Fibroblast of skin of left quadriceps (primary cell): ENCODE measurements at places on chromosomes 5 and 9.

GRCh38 chr5:56335212-56335611 lies 102.1 kb upstream of the ANKRD55 start:
- DNase-seq: no peak

DNA sequence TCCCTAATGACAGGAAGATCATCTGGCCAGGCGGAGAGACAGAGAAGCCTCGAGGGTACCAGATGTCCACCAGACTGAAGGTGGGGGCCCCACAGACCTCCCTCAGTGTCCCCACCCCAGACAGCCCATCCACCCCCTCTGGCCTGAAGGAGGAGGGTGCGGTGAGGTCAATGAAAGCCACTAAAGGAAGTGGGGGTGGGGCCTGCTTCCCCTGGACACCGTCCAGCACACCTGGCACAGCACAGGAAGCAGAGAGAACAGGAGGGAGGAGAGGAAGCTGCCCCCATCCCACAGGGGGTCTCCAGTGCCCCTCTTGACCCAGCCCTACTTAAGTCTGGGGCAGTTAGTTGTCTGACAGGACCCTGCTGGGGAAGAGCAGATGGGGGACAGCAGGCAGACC lies 11.2 kb downstream of the LRRC26 start:
- no peak for DNase-seq

DNA sequence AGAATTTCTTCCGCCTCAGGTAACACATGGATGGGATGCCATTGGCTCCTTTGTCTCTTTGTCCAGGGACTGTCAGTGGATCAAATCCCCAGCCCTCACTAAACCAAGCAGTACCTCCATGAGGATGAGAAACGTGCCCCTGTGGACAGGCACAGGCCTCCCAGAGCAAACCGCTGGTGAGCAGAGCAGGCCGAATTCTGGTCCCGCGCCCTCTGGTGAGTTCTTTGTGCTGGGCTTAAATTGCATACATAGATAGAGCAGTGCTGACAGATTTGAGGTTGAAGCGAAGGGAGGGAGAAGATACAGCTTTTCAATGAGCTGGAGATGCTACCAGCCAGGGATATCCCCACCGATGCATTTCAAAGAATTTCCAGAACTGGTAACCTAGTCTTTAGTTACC lies 143.8 kb downstream of the HSD17B3 start:
- DNase-seq: no peak

DNA sequence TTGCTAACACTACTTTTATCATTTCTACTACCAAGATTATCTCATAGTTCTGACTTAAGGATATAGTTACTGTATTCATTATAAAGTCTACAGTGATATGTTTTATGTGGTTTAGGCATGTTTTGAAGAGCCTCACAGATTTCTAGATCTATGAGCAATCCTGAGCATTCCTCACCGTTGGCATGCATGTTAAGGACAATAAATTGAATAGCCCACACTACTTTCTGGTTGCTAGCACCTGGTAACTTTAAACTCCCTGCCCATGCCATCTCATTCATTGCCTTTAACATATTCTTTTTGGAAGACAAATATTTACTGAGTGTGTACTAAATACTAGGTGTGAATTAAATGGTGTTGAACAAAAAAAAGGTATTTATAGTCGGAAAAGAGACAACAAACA lies 868.1 kb upstream of the CDH9 start:
- no peak for DNase-seq

DNA sequence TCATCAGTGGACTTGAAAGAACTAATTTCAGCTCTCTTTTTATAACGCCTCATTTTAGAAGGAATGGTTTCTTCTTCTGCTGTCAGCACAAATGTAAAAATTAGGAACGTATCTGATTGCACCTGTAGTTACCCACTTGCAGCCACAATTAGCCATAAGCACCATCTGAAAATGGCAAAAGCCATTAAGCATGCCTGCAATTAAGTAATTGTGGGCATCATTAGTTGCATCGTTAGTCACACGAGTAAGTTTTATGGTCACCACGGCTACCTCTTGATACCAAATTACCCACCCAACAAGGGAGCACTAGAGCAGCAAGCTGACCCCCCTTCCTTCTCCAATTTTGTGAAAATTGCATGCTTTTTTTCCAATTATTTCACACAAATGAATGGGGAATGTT lies 25.8 kb upstream of the SLC44A1 start:
- DNase-seq: no peak

DNA sequence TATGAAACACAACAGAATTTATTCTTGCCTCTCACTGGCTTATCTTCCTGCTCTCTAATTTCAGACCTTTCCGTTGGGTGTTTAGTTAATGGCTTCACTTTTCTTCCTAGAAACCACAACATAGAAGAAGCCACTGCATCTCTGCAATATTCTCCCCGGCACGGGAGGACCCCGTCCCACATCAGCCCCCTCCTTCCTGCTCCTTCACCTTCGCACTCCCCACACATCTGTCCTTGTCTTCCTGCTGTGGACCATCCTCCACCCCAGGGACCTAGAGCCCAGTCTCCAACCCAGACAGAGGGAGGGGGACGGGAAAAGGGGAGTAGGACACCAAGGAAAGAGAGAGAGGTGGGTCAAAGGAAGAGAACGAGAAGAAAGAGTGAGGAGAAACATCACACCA lies 1.4 kb downstream of the OR2V1 start:
- DNase-seq: no peak

DNA sequence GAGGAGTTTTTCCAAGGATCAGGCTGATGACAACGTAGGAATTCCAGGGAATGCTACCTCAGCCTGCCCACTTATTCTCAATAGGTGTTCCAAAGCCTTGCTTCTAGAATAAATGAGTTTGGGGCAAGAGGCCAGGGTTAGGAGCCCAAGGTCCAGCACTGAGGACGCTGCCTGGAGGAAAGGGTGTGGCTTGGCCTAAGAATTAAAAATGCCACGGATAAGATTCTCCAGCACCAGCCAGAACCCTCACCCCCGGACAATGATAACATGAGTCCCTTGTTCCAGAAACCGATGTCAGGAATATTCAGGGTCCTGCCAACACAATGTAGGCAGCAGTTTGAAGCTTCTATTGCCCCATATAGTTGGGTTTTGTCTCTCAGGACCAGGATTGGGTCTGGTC lies 7.6 kb downstream of the SPRY4 start:
- no peak for DNase-seq

- DNase-seq: no peak
Observed at GRCh38 chr5:172264815-172265395, 18.7 kb downstream of the UBTD2 start.

- DNase-seq: no peak
Observed at GRCh38 chr5:109247986-109248385, 161.8 kb downstream of the PJA2 start.

- DNase-seq: no peak
Observed at GRCh38 chr9:96089452-96090085, 212.4 kb downstream of the HSD17B3 start.

- no peak for DNase-seq
Observed at GRCh38 chr5:73637565-73637964, 11.6 kb downstream of the ARHGEF28 start.

GRCh38 chr9:34256104-34256503 lies 73.0 kb downstream of the KIF24 start:
- DNase-seq: no peak

GRCh38 chr9:112852741-112853504 lies 37.8 kb downstream of the SLC46A2 start:
- no peak for DNase-seq

DNA sequence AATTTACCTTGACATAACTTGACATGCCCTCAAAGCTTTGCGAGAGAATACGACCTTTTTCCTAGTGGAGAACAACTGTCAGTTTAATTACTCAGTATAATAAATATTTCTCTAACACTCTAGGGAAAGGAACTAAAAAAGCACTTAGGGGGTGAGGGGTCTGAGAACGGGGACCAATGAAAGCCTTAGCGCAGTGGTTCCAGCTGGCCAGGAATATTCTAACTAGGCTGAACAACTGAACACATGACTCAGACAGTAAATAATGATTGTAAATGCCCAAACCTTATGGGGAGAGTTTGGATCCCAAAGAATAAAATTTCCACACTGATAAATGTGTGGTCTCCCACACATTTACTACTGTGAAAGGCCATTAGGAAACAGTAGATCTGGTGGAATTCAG lies 14.9 kb downstream of the MYO10 start:
- no peak for DNase-seq

DNA sequence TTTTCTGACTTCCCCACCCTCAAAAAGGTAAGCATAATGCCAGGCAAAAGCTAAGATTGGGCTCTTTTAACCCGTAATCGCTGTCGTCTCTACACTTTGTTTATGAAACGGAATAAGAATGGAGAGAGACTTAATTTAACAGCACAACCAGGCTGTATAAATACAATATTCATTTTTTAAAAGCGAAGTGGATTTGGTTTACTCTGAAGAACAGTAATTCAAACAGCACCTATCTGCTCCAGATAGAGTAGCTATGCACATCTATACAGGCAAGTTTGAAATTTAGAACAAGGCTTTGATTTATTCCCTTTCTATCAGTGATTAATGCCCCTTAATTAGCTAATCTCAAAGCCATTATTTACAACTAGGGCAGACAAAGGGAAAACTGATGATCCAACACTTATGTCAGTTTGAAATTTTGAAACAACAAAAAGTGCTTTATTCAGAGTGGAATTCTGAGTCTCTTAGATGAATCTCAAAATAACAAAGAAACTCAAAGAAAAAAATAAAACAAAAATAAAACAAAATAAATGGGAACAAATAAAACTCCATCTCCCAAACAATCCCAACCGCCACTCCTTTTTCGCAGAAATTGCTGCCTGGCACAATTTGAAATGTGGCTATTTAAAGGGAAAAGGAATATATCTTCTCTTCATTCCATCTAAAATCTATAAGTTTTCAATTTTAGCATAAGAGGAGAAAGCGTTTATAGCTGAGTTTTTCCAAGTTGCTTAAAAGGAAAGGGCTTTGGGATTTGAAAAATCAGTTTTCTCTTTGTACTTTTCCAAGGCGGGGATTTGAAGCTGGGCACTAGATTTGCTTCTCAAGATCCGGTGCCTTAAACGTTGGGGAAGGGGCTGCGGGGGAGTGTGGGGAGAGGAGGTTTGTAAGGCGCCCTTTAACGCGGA lies 298.6 kb downstream of the PARP8 start:
- DNase-seq: no peak

- peak; percentile 96 for DNase-seq
Observed at GRCh38 chr9:96418083-96418919, at the start of gene ZNF367. Gene ZNF367, minus strand, starts transcription at chr9:96418370. Its CDS starts 338 bp downstream, at chr9:96418032.

DNA sequence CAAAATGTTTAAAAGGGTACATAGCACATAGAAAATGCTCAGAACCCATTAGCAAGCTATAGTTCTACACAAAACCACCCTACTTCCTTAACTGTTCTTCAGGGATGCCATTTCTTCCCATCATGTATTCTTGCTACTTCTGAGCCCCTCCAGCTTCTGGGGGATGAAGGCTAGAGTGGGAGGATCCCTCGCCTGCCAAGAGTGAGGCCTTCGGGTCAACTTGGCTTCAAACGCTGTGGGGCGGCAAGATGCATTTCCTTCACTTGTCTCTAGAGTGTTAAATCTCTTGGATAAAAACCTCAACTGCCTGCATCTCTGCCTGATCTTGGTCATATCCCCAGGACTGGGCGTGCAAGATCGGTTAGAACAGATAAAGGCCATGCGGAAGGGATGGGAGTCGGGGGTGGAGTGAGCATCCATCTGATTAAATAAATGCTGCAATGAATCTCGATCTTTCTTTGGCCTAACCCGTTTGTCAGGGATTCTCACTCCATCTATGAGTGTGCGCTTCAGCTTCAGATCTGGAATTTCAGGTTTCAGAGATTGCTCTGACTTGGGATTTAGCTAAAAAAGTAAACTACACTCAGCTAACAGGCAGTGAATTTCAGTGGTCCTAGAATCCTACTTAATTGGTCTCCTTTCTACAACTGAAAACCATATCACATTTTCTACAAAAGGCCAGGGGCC lies 118.0 kb upstream of the PANK3 start:
- no peak for DNase-seq

DNA sequence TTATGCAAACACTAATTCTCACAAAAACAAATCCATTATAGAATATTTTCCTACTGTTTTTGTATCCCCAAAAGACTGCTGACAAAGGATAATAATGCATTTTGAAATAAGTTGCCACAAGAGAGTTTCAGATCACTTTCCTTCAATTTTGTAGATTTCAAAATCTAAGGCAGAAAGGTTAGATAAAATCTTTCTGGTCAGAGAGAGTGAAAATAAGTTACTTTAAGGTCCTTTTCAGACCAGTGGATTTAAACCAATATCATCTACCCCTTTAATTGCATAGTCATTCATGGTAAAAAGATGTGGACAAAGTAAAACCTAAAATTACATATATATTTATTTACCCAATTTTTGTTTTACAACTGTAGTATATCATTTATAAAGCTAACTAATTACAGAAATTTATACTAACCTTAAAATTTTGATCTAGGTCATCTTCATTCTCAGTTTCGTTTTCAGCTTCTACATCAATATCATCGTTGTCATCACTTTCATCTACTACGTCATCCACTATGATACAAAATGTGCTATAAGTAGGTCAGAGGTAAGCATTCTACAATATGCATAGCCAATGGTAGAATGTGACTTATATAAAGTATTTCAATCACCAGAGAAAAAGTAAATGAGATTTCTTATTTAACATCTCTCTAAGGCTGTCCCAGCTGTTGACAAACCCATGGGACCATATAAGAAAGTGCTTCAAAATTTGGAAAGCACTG lies 95.7 kb downstream of the AGTPBP1 start:
- DNase-seq: no peak
